NCI-H2171 treated with DMSO at 0.1 percent for 48 hours (cell line): ENCODE measurements at places on chromosomes 12 and 14.
A peak's percentile ranks its signal among the peaks of the same experiment; 100 is the strongest.

DNA sequence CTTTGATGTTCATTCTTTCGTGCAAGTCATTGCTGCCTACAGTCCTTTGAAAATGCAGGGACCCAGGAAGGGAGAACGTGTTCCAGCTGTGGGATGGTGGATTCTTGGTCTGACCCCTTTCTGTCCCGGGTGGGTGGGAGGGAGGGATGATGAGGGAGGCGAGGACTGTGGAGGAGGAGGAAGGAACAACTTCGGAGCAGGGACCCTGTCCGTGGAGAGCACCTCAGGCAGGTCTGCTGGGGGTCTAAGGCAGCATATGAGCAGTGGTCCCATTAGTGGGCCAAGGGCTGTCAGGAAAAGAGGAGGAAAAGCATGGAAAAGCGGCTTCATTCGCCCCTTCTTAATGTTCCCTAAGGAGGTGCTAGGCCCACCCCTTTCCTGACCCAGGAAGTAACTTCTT, 36.0 kb downstream of the CACNA2D4 start:
- no peak for DNase-seq

GRCh38 chr14:85459361-85460000, 70.5 kb upstream of the FLRT2 start:
- DNase-seq, result no peak

DNA sequence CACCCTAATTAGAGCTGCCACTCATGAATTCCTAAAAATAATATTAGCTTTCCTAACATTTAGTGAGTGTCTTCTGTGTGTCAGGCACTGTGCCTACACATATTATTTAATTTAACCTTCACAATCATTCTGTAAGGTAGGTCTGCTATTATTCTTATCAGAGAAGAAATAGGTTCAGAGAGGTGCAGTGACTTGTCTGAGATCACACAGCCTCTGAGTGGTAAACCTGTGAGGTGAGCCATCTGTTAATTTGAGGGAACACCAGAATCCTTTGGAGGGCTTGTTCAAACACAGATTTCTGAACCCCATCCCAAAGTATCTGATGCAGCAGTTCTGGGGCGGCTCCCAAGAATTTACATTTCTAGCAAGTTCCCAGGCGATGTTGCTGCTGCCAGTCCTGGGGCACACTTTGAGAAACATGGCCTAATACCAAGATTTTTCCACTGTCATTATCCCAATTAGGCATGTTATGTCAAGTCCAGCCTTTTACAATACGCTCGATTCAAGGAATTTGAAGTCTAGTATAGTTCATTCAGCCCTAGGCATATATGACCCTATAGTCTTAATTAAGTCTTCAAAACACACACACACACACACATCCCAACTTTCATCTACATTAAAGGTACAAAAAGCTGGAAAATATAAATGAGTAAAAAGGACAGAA, 19.9 kb upstream of the COX6A1 start:
- no peak for DNase-seq

- DNase-seq, result no peak
Observed at GRCh38 chr14:55384536-55384935, 27.1 kb downstream of the ATG14 start.

DNA sequence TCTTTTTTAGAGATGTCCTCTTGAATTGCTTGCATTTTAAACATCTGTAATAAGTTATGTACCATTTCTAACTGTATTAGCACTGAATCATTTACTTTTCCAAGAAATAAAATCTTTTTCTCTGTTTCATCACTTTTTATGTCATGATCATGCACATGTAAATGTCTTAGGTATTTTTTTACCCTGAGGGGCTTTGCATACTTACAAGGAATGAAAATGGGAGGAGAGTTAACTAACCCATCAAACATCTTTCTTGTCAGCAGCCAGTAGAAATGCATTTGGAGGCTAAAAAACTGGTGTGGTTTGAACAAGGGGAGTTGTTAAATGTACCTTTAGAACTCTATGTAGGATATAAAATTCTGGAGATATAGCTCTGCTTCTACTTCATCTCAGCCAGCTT, 1080.3 kb downstream of the GALC start:
- no peak for DNase-seq

DNA sequence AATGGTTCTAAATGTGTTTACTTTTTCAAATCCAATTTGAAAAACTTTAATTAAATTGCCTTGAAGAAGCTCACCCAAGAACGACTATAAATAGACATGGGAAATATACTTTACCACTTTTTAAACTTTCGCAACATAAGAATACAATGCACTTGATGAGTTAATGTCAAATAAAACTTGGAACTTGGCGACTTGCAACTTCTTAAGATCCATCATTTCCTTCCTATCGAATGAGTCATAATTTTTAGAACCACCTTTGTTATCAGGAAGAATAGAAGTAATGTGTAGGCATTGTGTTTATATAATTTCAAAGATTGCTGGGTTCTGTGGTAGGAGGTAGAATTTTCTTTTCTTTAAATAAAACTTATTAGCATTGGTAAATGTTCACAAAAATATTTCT, 1417.4 kb upstream of the FLRT2 start:
- no peak for DNase-seq

- no peak for DNase-seq
Observed at GRCh38 chr14:24913746-24914145, 136.2 kb downstream of the STXBP6 start.

GRCh38 chr12:99087278-99087677, 442.2 kb downstream of the APAF1 start:
- DNase-seq, result peak; percentile 69

GRCh38 chr12:49821373-49822287, 6.6 kb downstream of the NCKAP5L start:
- no peak for DNase-seq

DNA sequence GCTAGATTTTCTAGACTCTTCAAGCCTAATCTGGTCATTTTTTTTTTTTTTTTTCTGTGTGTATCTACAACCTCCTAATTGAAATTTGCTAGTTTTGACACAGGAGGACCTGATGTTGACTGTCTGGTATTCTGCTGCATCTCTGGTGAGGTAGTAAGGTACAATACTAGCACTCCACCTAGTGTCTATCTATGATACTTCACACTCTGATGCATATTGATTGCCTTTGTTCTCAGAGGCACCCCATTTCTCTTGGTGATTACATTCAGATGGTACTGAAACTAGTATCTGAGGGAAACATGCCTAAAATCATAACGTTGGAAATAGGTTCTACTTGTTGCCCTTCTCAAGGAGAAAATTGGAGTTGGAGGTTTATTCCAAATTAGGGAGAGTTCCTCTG, 930.5 kb upstream of the NOVA1 start:
- peak; percentile 45 for DNase-seq

DNA sequence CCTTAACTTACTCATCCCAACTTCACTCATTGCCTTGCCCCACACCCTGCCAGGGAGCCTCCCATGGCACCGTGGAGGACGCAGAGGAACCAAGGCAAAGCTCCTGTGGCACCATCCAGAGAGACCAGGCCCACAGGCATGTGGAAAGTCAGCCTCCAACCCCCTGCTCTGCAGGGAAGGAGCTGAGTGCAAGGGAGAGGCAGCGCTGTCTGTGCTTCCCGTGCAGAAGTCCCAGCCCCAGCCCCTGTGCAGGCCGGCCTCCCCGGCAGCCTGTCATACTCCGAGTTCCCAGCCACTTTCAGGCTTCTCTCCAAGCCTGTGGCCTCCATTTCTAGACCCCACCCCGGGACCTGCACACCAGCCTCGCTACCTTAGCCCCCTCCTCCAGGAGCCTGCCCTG, 106.4 kb downstream of the SINHCAF start:
- no peak for DNase-seq

- DNase-seq, result no peak
Observed at GRCh38 chr14:63436286-63437098, 106.7 kb downstream of the PPP2R5E start.

DNA sequence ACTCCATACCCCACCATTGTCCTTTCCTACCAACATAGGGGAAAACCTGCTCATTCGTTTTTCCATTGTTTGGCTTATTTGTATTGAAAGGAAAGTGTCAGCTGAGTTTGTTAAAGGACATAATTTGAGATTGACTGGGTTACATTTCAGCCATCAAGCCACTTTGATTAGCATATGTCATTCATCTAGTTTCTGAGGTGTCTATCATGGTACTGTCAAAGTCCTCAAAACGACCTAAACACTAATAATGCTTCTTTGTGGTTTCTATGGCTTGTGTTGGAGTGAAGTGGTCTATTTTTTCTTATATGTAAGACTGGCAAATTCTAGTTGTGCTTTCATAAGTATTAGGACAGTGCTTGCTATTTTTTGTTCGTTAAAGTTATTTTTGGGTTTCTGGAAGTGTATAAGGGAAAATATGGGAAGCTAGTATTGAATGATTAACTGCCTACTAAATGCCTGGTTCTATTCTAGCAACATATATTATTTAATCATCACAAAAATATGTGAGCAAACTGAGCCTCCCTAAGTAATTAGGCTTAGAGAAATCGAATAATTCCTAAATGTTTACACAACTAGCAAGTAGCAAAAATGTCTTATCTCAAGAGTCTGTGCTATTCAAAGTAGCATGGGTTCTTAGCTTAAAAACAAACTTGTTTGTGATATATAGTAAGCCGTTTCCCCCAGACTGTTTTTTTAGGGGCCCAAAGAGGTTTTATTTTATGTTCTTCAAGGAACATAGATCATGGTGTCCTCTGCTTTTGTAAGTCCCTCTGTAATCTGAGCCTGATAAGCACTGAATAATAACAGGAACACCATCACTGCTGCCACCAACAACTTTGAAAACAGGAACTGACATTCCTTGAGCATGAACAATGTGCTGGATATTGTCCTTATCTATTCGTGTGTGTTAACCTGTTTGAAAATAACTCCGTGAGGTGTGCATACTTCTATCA, 67.1 kb downstream of the DERA start:
- DNase-seq, result no peak

DNA sequence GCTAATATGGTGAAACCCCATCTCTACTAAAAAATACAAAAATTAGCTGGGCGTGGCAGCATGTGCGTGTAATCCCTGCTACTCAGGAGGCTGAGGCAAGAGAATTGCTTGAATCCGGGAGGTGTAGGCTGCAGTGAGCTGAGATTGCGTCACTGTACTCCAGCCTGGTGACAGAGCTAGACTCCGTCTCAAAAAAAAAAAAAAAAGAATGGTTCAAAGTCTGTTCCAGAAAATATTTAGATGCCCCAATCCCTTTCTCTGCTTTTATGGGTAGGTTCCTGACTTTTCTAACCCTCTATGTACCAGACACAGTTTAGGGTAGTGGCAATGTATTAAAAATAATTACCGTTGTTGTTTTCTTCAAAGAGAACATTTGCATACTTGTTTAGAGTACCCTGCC, 161.4 kb downstream of the STXBP6 start:
- no peak for DNase-seq

DNA sequence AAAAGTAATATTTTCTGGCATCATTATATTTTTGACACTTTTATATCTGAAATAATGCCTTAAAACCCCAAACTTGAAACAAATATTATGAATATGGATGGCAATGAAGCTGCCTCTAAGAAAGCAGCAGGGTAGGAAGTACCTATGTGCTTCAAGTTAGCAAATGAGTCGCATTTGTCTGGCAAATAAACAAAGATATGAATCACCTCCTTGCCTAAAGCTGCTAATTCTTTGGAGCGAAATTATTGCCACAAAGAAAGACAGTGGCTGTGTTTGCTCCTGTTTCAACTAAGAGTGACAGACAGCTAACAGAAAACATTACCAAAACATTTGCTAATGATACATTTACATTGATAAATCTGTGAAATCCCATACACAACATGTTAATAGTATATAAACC, 854.9 kb downstream of the RPS29 start:
- DNase-seq, result no peak

GRCh38 chr12:66092559-66093269, 37.8 kb downstream of the LLPH start:
- no peak for DNase-seq

DNA sequence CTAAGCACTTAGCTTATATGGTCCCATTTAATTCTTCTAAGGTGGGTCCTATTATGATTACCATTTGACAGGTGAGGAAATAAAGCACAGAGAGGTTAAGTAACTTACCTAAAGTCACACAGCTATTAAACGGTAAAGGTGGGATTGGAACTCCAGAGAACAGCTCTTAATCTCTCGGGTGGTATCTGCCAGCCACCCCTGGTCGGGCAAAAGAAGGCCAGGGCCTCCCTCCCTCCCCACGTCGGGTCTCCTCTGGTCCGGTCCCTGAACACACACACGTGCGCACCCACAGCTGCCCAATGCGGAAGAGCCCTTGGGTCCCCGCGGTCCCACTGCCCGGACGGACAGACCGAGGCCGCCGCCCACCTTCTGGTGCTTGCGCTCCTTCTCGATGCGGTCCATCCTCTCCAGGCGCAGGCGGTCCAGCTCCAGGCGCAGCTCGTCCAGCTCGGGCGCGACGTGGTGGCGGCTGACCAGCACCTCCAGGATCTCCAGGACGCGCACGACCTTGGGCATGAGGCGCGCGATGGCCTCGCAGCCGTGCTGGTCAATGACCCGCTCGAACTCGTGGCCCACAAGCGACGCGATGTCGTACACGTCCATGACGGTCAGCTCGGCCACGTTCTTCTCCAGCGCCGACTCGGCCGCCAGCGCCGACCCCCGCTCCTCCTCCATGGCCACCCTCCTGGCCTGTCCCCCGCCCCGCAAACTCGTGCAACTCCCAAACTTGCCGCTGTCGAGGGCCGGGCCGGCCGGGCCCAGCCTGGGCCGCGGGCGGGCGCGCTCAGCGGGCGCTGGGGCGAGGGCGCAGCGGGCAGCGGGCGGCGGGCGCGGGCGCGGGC, 490 bp downstream of the RILPL1 start:
- DNase-seq, result no peak

- no peak for DNase-seq
Observed at GRCh38 chr12:130198026-130198662, 35.9 kb downstream of the FZD10 start.

DNA sequence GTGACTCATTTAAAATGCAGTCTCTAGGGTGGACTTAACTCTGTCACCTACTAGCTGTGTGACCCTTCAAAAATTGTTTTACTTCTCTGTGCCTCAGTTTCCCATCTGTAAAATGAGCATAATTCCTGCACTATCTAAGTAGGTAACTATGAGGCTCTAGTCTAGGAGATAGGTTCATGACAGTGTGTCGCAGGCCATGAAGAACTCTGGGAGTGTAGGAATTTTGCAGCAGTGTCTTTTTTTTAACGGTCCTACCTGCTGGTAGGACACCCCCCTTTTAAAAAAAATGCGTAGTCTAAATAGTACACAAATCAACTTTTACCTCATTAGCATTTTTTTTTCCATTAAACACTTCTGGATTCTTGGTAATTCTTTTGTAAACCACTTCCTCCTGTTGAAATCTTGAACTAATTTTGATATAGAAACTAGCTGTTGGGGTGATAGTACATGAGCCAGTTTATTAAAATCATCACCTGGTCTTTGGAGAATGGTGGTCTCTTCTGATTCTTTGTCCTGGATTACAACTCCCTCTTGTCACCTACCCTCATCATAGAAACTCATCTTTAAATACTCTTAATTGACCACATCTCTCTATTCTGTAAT, 86.0 kb upstream of the SLC38A2 start:
- no peak for DNase-seq
